NCI-H748 treated with DMSO at 0.1 percent for 48 hours (cell line): ENCODE measurements at places on chromosomes 3 and 15.

DNA sequence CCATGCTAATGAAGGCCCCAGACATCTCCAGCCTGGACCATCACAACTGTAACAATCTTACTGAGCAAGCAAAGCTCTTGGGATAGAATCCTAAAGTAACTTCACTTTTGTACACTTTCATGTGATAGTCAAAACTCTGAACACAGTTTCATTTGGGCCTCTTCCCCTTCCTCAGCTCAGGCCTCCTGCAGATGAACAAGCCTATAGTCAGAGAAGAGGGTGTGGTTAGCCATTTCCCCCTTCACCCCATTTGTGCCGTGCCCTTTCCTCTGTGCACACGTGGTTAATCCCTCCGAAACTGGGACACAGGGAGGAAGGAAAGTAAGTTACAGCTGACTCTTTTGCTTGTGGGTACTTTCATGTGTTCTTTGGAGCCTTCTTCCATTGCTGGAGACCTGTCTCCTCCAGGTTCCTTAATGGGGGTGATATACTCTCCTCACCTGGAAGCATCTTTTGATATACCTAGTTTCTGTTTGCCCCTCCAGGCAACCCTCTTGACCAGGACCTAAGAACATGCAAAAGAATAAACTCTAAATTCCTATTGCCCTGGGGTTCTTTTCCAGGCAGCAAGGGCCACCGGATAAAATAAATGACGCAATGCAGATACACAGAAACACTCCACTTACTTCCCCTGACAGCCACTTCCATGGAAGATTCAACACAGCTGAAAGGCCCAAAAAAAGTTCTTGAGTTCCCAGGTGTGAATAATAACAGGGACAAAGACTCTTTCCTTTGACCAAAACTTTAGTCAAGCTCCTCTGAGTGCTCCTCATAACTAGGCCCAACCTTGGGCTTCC, 29.6 kb upstream of the CSTA start:
- DNase-seq: no peak

GRCh38 chr3:196932600-196932999, 9.7 kb downstream of the NCBP2 start:
- DNase-seq: no peak

GRCh38 chr3:13332158-13332557, 88.0 kb downstream of the NUP210 start:
- peak; percentile 75 for DNase-seq

GRCh38 chr3:121914081-121914998, 20.1 kb downstream of the SLC15A2 start:
- DNase-seq: no peak

GRCh38 chr3:105848821-105849220, 20.0 kb downstream of the CBLB start:
- no peak for DNase-seq

- no peak for DNase-seq
Measured at GRCh38 chr15:69852916-69853315, 244.8 kb downstream of the TLE3 start.

GRCh38 chr3:36729204-36730056, 34.9 kb downstream of the DCLK3 start:
- DNase-seq: peak; percentile 1

GRCh38 chr15:35986191-35986721, 440.3 kb upstream of the DPH6 start:
- no peak for DNase-seq

DNA sequence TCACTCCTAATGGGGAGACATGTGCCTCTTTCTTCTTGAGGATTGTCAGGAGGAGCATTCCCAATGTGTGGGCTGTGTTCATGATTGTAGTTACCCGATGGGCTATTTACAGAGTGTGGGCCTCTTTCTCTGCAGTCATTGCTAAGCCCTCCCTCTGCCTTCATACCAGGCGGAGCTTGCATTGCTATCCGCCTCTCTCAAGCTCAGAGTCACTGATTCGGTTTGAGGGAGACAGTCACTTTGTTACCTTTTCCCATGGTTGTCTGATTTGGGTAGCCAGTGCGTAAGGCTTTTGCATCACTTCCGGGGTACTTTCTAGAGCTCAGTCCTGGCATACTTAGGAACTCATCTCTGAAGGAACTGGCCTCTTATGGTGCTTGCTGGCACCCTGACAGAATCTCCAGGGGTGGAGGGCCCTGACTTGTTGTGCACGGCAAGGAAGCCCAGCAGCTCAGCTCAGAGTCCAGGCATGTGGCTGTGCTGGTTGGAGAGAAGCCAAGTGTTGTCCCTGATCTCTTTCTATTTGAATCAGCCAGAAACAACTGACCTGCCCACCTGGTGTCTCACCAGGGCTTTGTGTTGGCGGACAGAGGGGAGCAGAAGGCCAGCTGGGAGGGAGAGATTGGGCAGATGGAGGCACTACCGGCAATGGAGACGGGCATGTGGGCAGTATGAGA, 79.8 kb downstream of the EPHB1 start:
- DNase-seq: no peak

GRCh38 chr3:191358929-191359328, 28.6 kb upstream of the UTS2B start:
- no peak for DNase-seq

DNA sequence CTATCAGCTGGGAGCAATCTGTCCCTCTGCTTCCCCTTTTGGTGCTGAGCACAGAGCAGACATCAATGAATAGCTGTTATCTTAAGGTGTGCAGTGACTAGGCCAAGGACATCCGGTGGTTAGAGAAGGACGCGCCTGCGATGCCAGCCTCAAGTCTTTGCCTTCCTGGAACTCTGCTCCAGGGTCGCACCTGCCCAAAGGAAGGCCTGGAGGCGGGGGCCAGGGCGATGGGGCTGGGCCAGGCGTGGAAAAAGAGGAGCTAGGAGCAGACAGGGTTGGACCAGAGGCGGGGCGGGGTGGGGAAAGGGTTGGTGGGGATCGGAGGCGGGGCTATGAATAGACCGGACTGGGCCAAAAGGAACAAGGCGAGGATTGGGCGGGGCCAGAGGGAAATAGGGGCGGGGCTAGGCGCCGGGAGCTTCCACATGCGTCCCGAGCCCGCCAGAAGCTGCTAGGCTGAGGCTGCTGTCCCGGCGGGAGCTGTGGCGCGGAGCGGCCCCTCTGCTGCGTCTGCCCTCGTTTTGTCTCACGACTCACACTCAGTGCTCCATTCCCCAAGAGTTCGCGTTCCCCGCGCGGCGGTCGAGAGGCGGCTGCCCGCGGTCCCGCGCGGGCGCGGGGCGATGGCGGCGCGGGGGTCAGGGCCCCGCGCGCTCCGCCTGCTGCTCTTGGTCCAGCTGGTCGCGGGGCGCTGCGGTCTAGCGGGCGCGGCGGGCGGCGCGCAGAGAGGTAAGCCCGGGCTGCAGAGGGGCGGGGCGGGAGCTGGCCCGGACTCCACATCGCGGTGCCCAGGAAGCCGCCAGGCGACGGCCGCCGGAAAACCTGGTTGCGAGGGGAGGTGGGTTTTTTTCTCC, at the start of gene CHRNA5:
Gene CHRNA5 (plus strand): TSS at position 424 of the 854 bp plus-strand sequence. CDS start 200 bp downstream, at position 624.
- peak; percentile 74 for DNase-seq
